ENCODE measurements at places on chromosomes 7 and 10.

DNA sequence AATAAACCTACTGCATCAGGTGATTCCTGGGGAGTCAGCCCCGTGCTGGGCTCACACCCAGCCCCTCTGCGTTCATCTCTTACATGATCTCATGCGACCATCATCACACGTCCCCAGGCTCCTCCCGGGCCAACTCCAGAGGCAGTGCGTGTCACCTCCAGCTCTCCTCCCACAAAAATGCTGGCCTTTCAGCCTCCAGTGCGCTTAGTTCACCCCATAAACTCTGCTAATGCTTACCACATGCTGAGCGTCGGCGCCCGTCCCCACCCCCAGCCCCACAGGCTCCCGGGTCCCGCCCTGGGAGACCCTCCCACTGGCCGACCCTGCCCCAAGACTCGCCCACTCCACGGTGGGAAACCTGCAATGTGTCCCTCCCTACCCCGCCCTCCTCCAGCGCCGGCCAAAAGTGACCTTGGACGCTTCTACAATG is 816 bp upstream of the SDK1 start:
- DNase-seq = no peak

DNA sequence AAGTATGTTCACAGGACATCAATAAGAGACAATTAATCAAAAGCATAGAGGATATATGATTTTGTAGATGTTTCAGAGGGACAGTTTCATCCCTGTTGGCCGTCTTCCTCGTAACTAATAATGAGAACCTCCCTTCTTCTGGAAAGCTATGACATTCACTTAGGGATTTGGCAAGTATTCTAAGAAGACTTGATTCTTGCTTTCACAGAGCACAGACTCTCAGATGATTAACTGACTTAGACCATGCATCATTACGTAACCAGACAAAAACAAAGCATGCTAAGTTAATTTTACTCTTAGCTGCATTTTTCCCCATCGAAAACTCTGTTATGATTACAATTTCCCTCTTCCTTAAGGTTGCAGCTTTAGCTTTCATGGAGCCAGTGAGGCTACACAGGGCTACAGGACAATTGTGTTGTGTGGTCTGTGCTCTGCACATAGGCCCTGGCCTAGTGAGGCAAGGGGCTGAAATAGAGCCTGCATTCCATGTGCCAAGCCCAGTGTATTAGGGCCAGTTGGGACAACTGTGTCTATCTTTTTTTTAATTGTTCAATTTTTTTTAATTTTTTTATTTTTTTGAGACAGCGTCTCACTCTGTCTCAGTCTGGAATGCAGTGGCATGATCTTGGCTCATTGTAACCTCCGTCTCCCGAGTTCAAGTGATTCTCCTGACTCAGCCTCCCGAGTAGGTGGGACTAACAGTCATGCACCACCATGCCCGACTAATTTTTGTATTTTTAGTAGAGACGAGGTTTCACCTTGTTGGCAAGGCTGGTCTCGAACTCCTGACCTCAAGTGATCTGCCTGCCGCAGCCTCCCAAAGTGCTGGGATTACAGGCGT is 105.3 kb downstream of the PLXDC2 start:
- DNase-seq = peak; percentile 88

DNA sequence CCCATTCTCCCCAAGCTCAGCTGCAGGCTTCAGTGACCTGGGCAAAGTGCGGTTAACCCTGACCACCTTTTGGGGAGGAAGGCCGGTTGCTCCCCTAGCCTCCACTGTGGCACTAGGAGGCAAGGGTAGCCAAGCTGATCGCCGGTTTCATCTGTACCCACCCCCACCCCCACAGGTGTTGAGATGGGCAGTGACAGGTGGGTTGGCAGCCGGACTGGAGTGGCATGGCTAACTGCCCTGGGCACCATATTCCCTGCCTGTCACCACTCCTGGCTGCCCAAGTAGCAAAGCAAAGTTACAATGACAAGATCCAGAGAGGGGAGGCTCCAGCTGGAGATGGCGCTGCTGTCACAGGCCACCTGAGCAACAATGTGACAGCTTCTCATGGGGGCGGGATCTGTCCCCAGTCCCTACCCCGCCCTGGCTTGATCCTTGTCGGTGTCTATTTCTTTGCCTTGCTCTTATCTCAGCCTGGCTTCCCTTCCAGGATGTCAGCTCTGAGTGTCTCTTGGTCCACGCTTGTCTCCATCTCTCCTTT is 27.0 kb upstream of the BMS1 start:
- DNase-seq = no peak

DNA sequence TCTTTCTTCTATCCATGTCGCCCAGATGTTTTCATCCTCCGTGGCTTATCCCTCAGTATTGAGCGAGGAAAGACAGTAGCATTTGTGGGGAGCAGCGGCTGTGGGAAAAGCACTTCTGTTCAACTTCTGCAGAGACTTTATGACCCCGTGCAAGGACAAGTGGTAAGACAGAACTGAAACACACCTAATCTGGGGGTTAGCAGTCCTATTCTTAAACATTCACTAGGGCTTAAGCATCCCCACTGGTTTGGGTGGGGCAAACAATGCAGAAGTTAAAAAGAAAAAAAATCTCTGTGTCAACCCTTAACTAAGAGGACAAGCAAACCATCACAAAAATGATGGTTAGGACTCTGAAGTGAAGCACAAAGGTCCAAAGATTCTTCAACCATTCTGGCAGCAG is 43.8 kb downstream of the SP8 start:
- DNase-seq = no peak

DNA sequence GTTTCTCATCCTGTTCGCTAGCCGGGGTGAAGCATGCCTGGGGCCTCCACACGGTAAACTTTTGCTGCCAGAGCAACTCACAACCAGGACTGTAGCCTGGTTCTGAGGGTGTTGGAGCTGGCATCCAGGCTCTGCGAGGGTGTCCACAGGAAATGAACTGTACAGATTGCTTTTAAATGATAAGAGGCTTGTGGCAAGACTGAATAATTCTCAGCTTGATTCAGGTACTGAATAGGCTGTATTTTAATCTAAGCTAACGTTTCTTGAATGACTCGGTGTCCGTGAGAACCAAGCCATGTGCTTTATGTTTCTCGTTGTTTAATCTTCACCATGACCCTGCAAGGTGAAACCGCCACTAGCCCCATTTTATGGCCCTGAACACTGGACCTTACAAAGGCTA is 49.3 kb downstream of the EEPD1 start:
- DNase-seq = no peak

DNA sequence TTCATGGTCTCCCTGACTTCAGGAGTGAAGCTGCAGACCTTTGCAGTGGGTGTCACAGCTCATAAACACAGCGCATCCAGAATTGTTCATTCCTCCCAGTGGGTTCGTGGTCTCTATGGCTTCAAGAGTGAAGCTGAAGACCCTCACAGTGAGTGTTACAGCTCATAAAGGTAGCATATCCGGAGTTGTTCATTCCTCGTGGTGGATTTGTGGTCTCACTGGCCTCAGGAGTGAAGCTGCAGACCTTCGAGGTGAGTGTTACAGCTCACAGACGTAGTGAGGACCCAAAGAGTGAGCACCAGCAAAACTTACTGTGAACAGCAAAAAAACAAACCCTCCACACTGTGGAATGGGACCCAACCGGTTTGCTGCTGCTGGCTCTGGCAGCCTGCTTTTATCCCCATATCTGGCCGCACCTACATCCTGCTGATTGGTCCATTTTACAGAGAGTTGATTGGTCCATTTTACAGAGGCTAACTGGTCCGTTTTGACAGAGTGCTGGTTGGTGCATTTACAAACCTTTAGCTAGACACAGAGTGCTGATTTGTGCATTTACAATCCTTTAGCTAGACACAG is 308.8 kb downstream of the PTPRN2 start:
- DNase-seq = no peak

- no peak for DNase-seq
These were observed 121.2 kb downstream of the SLC25A13 start for GRCh38 chr7:96200740-96201139.

DNA sequence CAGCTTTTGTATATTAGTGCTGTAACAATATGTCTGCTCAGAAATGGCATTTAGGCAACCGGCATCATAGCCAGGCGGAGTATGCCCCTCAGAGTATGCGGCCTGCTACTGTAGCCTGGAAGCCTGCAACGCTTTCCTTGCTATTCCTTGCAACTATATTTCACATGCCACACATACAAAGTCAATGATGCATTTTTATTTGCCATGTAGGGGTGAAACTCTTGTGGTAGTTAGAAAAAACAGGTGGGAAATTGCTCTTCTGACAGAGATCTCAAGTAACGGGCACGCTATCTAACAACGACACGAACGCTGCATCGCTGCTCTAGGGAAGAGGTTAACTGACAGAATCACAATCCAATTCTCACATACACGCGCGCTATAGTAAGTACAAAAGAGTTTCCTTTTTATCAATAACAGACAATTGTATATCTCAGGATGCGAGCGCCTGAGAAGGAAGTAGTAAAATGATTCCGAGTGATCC is 5.9 kb downstream of the EBF3 start:
- no peak for DNase-seq

- no peak for DNase-seq
These were observed 48.2 kb upstream of the FXYD4 start for GRCh38 chr10:43323245-43323644.

GRCh38 chr10:128606055-128606454 is 479.8 kb upstream of the MKI67 start:
- no peak for DNase-seq

GRCh38 chr10:26699631-26700030 is 2.1 kb downstream of the PDSS1 start:
- DNase-seq = no peak

- no peak for DNase-seq
These were observed 565.4 kb downstream of the NXPH1 start for GRCh38 chr7:8998762-8999161.

DNA sequence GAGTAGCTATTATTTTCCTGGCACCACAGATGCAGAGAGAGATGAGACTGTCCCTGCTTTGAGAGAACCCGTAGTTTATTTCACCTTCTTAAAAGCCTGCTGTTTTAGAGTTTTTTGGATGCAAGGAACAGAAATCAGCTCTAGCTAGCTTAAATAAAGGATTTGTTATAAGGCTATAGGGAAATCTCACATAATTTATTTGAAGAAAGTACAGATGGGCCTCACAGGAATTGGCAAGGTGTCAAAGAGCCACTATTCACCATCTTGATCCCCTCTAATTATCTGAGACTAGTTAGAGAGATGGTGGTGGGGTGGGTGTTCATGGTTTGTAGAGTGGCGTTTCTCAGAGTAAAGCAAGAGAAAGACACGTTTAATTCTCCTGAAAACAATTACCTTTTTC is 7.3 kb downstream of the KMT2E start:
- no peak for DNase-seq

- no peak for DNase-seq
These were observed 1.0 kb upstream of the KCP start for GRCh38 chr7:128911423-128912031.

DNA sequence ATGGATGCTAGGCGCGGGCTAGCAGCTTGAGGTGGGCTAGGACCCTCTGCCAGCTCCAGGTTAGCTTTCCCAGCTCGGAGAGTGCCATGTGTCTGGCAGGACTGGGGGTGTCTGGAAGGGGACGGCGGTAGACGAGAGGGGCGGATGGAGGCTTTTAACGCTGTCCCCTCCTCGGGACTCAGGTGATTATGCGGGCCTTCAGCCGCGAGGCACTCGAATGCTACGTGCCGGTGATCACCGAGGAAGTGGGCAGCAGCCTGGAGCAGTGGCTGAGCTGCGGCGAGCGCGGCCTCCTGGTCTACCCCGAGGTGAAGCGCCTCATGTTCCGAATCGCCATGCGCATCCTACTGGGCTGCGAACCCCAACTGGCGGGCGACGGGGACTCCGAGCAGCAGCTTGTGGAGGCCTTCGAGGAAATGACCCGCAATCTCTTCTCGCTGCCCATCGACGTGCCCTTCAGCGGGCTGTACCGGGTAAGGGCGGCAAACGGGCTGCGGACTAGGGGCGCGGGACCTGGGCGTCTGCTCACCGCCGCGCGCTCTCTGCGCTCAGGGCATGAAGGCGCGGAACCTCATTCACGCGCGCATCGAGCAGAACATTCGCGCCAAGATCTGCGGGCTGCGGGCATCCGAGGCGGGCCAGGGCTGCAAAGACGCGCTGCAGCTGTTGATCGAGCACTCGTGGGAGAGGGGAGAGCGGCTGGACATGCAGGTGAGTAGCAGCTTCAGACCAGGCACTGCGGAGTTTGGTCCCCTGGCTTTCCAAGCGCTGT is 1.1 kb downstream of the CYP26A1 start:
- no peak for DNase-seq

DNA sequence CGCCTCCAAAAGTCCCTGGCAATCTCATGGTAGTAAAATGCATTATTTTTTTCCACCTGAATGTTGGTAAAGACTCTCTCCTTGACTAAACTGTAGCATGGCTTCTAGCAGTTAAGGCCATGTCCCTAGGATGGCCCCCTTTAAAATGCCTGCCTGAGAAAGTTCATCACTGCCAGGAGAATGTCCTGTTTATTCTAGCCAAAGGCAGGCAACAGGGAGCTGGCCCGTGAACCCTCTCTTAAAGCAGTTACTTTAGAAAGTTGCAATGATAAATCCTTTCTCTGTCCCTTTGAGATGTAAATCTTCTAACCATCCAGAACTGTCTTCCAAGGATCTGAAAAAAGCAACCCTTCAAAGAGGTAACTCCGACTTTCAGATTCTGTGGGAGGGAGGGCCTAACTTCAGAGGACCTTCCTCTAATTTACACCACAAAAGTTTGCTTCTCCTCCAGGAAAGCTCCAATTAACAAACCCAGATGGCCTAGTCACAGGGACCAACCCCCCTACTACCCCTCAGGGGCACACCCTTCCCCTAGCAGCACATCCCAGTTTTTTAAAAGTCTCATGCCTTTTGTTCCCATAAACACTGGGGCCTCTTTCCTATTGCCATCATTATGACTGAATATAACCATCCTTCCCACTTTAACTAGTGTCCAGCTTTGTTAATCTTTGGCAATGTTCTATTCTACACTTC is 5.5 kb downstream of the DNTT start:
- no peak for DNase-seq

GRCh38 chr7:17520941-17521340 is 222.5 kb downstream of the AHR start:
- no peak for DNase-seq

DNA sequence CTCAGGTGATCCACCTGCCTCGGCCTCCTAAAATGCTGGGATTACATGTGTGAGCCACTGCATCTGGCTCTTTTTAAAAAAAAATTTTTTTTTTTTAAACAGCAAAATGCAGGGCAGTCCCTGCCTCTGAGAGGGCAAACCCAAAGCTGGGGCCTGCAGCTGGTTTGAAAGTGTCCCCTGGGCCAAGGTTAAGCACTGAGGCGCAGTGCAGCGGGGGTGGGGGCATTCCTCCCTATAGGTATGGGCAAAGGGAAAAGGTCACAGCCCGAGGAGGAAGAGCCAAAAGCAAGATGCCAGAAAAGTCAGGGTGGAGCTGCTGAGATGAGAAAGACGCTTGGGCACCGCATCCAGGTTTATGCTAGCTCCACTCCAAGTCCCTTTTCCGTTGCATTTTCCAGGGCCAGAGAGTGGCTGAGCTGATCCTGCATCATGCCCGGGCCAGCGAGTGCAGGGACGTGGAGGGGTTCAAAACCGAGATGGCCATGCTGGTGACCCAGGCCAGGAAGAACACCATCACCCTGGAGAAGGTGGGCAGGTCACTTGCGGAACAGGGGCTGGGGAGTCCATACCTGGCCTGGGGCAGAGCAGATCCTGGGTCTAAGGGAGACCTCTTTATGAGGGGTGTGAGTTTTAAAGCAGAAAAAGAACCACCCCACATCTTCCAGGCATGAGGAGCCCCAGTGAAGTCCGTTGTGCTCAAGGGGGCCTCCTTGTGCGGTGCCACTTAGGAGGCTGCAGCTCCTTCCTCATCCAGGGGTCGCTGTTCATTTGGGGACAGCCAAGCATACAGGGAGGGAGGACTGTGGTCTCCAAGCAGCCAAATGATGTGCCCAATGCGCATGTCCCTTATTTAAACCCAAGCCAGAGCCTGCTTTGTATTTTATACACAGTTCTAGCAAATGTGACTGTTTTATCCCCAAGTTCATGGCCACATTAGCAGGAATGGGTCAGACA is 7.0 kb upstream of the NDUFB2 start:
- no peak for DNase-seq
